EH (cell line): ENCODE measurements at places on chromosomes 13 and 19.

DNA sequence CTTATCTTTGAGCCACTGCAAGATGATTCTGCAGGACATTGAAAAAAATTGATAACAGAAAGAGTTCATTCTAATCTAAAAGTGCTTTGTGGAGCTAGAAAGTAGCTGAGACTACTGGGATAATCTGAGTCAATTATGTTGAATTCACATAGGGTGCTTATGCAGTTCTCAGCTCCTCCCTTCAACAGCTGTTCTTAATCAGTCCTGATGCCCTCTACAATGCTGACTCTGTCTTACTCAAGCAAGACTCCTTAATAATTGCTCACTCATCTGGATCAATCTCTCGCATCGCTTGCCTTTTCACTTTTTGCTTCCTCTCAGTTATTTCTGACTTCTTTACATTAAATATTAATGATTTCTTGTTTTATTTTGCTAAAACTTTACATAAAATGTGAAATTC, 182.1 kb downstream of the PCDH17 start:
- DNase-seq: no peak

- peak; percentile 65 for DNase-seq
Measured at GRCh38 chr19:15317392-15318071, 14.8 kb downstream of the BRD4 start.

- no peak for DNase-seq
Measured at GRCh38 chr13:82010780-82011179, 1669.9 kb upstream of the SPRY2 start.

- DNase-seq: no peak
Measured at GRCh38 chr19:17950310-17951156, 16.4 kb upstream of the KCNN1 start.

DNA sequence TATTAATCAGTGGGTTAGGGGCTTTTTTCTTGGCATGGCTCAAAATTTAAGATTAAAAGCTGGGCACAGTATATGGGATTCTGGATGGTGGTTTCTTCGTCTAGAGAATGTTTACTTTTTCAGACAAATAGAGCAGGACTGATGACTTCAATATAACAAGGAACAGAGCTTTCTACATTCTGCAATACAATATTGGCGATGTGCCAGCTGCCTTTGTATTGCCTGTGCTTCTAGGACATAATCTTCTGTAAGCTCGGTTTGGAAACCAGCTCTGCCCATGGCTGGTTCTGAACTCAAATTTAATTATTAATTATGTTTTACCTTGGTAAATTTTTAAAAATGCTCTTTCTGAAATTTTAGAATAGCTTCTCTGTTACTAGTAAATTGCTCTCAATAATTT, 139.1 kb upstream of the TRPC4 start:
- DNase-seq: peak; percentile 1

- no peak for DNase-seq
Measured at GRCh38 chr13:51035469-51035868, 75.6 kb downstream of the C13orf42 start.
